ENCODE measurements at places on chromosomes 5 and 9. TPM values are rescaled to one million over a fixed set of nuclear protein-coding genes. Genes with fewer than 3 reads are reported as not detected.

The ANKH gene
- total RNA-seq: 14.6 TPM

The GDF9 gene
- total RNA-seq: 0.47 TPM

The JAKMIP2 gene
- not detected for total RNA-seq

The PCDHGA4 gene
- total RNA-seq: 3.2 TPM

The SNX2 gene
- total RNA-seq: 109 TPM
